ENCODE measurements at places on chromosomes 6 and 20. TPM values are rescaled to one million over a fixed set of nuclear protein-coding genes. Genes with fewer than 3 reads are reported as not detected.

PEDS1 gene
- 31.9 TPM for total RNA-seq

GRCh38 chr20:63031251-63032014 lies 24.7 kb upstream of the BHLHE23 start:
- no peak for DNase-seq

DNA sequence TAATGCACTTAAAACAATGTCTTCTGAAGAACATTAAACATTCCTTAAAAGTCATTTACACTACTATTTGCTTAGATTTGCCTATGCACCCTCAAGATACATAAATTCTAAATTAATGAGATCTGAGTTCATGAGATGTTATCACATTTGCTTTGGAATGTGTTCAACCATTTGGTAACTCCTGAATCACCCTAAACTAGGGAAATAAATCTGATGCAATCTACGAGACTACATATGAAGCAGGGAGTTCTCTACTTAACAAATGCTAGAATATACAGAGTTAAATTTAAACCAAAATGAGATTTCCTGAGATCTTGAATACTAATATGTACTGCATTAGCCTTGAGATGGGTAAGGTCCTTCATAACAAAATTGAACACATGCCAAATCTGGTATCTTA lies 170.1 kb downstream of the CLIC5 start:
- no peak for DNase-seq

- DNase-seq, result no peak
Measured at GRCh38 chr6:24936641-24937317, 1.0 kb upstream of the RIPOR2 start.

Measured in HCT116 (cell line).